ENCODE measurements at places on chromosomes 4 and X.

DNA sequence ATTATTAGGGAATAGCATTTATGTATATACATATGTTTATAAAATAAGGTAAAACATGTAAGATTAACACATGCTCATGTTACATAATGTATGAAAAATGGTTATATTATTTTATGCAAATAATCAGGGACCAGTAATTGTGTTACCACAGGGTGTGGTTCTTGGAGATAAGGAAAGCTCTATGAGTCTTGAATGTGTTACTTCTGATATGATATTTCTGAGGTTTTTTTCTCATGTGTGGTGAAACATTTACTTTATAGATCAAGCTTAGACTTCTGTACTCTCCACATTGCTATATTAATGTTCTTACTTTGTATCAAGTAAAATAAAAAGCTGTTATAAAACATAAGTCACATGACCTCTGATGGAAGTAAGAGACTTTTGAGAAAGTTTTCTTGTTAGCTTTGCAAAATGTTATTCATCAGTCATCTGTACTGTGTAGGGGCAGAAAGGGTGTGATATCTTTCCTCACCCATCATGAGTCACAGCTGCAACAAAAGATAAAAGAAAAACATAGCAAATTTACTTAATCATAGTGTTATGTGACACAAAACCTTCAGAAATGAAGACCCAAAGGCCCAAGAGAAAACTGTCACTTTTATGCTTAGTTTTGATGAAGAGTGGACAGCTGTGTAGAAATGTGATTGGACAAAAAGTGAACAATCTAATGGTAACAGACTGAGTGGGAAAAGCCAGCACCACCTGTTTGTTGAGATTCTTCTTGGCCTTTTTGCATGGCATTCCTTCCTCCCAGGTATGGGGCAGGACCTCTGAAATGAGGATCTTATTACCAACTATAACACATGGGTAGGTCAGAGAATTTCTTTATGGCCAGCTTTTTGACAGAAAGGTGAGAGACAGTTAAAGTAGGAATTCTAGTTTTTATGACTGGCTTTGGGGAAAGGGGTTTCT lies 632.3 kb downstream of the PDHA2 start:
- DNase-seq: no peak

GRCh38 chrX:9166584-9166944 lies 132.6 kb upstream of the FAM9B start:
- no peak for DNase-seq

GRCh38 chrX:111254896-111255693 lies 15.2 kb downstream of the CAPN6 start:
- no peak for DNase-seq

DNA sequence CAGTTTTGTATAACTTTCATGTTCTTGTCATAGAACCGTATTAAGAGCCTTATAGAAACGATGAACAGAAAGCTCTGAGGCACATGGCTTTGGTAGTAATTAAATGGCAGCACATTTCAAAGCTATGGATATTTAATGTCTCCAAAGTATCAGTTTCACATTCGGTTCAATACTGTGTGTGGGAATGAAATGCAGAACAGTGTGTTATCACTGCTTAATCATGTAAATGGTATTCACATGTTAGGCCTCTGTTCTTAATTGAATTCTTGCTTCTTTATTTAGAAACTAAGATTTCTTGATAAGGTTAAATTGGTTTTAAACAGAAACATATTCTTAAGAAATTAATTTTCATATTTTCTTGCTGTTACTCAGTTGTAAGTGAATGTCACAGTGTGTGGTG lies 701.0 kb upstream of the PITX2 start:
- no peak for DNase-seq

DNA sequence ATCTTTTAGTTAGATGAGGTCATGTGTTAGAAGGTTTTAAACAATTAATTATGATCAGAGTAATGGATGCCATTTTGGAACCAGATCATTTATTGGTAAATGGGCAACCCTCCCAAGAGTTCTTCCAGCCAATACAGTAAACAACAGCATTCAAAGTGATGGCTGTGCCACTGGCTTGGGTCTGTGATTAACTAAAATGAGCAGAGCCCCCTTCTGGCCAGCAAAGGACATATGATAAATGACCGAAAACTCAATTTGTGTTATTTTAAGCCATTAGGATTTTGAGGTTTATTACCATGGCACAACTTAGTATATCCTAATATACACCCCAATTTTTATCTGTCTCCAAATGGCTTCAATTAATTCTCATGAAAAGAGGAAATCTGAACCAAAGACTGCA lies 90.8 kb upstream of the NPFFR2 start:
- DNase-seq: peak; percentile 18
